Breast epithelium (tissue), 4 donors: ENCODE measurements at places on chromosomes 12 and 14.

GRCh38 chr14:101242442-101243385 is 318.6 kb upstream of the DIO3 start:
- no peaks in the 10 kb centered on the region for H3K4me1 ChIP-seq
- H3K27ac ChIP-seq: no peak overlapping the region
- no peak for DNase-seq
- H3K27me3 ChIP-seq: no peaks in the 10 kb centered on the region
- H3K36me3 ChIP-seq: no peaks in the 10 kb centered on the region

- DNase-seq: no peak
- no peaks in the 10 kb centered on the region for H3K36me3 ChIP-seq
- no peaks in the 10 kb centered on the region for H3K4me1 ChIP-seq
- peak overlapping the region; percentile 70 for H3K27ac ChIP-seq
- H3K4me3 ChIP-seq: no peak overlapping the region
Observed at GRCh38 chr14:99673305-99674063, 10.6 kb upstream of the CYP46A1 start.

GRCh38 chr14:29803045-29803444 is 124.6 kb downstream of the PRKD1 start:
- no peaks in the 10 kb centered on the region for H3K27me3 ChIP-seq
- no peaks in the 10 kb centered on the region for H3K36me3 ChIP-seq
- no peak overlapping the region for H3K27ac ChIP-seq
- no peaks in the 10 kb centered on the region for H3K4me1 ChIP-seq

GRCh38 chr14:32004300-32004699 is 72.8 kb upstream of the ARHGAP5 start:
- no peak overlapping the region for H3K4me3 ChIP-seq
- no peaks in the 10 kb centered on the region for H3K36me3 ChIP-seq
- no peaks in the 10 kb centered on the region for H3K4me1 ChIP-seq
- no peak overlapping the region for H3K27ac ChIP-seq
- no peak for DNase-seq
- H3K27me3 ChIP-seq: no peaks in the 10 kb centered on the region

- H3K4me1 ChIP-seq: no peaks in the 10 kb centered on the region
- peak overlapping the region; percentile 90 for H3K27ac ChIP-seq
- no peaks in the 10 kb centered on the region for H3K36me3 ChIP-seq
- DNase-seq: no peak
- peak overlapping the region; percentile 54 for H3K4me3 ChIP-seq
- H3K27me3 ChIP-seq: no peaks in the 10 kb centered on the region
Observed at GRCh38 chr12:75479963-75480461, 543 bp upstream of the GLIPR1 start.

GRCh38 chr12:67714648-67715047 is 66.1 kb downstream of the DYRK2 start:
- no peak for DNase-seq
- no peaks in the 10 kb centered on the region for H3K27me3 ChIP-seq
- no peak overlapping the region for H3K27ac ChIP-seq
- no peak overlapping the region for H3K4me3 ChIP-seq
- H3K4me1 ChIP-seq: no peaks in the 10 kb centered on the region

DNA sequence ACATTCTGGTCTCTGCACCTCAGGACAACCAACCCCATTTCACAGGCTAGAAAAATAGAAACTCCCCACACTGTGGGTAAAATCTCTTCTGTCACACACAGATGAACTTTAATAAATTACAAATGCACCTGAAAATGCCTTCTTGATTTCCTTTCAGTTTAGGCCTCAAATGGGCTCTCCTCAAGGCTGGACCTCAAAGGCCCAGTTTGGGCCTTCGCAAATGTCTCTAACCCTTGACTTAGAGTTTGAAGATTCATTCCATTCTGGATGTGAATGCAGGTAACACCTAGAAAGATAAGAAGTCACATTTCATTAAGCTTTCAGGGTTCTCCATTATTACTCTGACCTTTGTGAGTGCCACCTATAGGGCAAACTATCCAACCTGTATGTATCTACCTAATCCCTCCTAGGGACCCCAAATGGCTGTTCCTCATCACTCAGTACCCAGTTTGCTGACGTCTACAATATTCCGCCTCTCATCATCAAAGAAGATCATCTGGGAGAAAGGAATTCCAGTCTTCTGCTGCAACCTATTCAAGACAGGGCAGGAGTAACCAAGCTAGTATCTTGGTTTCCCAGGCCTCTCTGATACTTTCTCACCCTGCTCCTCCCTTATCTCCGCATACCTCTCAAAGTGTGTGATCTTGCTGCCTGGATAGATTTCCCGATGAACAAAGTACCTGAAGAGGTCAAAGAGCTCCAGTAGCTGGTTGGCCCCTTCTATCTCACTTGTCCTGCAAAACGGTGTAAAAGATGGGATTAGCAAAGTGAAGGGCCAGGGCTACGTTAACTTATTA is 776 bp upstream of the CHMP4A start:
- H3K4me3 ChIP-seq: peak overlapping the region; percentile 76
- no peak for DNase-seq
- H3K27ac ChIP-seq: peak overlapping the region; percentile 99
- H3K4me1 ChIP-seq: no peaks in the 10 kb centered on the region
- no peaks in the 10 kb centered on the region for H3K27me3 ChIP-seq

GRCh38 chr12:105445649-105446048 is 115.2 kb downstream of the C12orf75 start:
- no peaks in the 10 kb centered on the region for H3K36me3 ChIP-seq
- no peak for DNase-seq
- H3K27me3 ChIP-seq: no peaks in the 10 kb centered on the region

- no peaks in the 10 kb centered on the region for H3K27me3 ChIP-seq
- H3K4me1 ChIP-seq: no peaks in the 10 kb centered on the region
- DNase-seq: no peak
- H3K36me3 ChIP-seq: no peaks in the 10 kb centered on the region
Observed at GRCh38 chr14:77923131-77923936, 123.4 kb downstream of the ADCK1 start.

GRCh38 chr12:49415521-49415970 is 48.3 kb downstream of the SPATS2 start:
- no peak overlapping the region for H3K4me3 ChIP-seq
- H3K36me3 ChIP-seq: no peaks in the 10 kb centered on the region
- no peaks in the 10 kb centered on the region for H3K4me1 ChIP-seq
- no peak overlapping the region for H3K27ac ChIP-seq
- no peak for DNase-seq

DNA sequence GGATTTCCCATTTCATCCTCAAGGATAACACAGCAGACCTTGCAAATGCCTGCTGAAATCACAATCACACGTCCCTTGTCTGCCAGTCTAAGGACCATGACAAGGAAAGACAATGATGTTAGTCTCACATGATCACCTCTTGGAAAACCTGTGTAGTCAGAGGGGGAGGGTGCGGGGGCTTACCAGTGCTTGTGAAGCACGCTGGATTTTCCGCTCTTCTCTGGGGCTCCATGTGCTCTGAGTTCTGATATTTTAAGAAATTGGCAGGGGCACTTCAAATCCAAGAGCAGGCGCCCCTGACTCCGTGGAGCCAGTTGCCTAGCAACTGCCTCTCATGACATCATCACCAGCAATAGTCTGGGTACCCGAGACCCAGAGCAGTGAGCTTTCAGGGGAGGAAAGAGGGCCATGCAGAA is 200.9 kb upstream of the C14orf180 start:
- peaks cover 48% of the 10 kb centered on the region for H3K27me3 ChIP-seq
- no peak overlapping the region for H3K4me3 ChIP-seq
- DNase-seq: no peak
- no peaks in the 10 kb centered on the region for H3K36me3 ChIP-seq
- H3K4me1 ChIP-seq: no peaks in the 10 kb centered on the region

DNA sequence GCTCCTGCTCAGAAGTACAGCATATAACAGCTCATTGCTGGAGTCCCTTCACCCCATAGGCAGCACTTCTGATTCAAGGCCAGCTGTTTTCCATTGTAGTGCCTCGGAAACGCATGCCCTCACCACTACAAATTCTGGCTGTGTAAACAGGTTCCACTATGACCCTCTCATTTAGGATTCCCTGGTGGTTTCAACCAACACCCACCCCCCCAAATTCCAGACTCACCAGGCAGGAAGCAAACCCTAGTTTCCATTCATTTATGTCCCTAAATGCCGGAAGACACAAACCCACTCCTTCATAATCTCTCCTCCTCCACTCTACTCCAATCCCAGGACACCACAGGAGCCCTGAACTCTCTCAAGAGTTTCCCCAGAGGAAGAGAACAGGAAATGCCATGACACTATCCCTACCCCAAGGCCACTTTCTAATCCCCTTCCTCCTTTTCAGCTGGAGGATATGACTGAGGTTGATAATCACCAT is 75.9 kb upstream of the TMPO start:
- H3K4me1 ChIP-seq: no peaks in the 10 kb centered on the region
- no peaks in the 10 kb centered on the region for H3K36me3 ChIP-seq
- DNase-seq: no peak
- no peak overlapping the region for H3K27ac ChIP-seq
- no peaks in the 10 kb centered on the region for H3K27me3 ChIP-seq

DNA sequence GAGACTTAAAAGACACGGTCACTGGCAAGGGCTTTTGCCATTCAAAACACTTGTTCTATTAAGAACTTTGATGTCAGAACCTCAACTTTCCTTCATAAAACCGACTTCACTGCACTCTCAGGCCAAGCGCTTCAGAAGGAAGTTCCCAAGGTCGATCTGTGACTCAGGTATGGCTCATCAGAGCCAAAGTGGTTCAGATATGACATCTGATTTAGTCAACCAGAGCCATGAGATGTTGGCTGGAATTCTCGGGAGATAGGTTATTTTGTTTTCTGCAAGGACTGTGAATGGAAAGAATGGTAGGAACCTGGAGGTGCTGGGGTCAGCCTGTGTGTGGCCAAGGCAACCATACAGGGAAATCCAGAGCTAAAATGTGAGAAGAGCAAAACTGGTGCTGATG is 445.6 kb downstream of the GLT1D1 start:
- no peaks in the 10 kb centered on the region for H3K36me3 ChIP-seq
- H3K4me1 ChIP-seq: no peaks in the 10 kb centered on the region
- H3K27ac ChIP-seq: no peak overlapping the region
- H3K27me3 ChIP-seq: no peaks in the 10 kb centered on the region
- no peak for DNase-seq

DNA sequence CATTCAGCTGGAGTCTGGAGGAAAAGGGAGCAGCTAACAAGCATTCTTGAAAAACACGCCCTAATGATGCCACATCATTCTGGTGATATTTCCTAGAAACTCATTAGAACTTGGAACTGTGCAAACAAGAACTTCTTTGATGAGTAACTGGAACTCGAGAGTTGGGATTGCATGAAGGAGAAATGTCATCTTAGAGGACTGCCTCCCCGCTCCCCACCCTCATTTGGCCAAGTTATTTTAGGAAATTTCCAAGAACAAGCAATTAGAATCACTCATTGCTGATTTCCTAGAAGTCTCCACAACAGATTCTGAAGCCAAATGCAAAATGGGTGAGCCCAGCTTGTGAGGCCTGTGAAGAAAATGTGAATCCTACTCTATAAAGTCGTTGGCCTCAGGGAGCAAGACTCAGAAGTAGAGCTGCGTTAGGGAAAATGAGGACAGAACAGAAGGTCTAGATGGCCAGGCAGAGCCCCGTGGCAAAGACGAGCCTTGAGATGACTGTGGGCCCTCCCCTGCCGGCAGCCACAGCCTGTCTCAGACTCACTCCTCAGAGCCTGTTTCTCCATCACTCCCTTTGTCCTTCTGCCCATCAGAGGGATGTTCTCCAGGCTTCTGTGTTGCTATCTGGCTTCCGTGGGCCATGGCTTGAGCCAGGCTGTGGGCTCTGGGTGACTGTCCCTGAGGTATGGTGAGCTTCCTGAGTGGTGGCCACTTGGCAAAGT is 38.4 kb downstream of the RTL1 start:
- H3K27ac ChIP-seq: peak overlapping the region; percentile 32
- no peaks in the 10 kb centered on the region for H3K27me3 ChIP-seq
- peak; percentile 15 for DNase-seq
- no peaks in the 10 kb centered on the region for H3K36me3 ChIP-seq

- no peaks in the 10 kb centered on the region for H3K36me3 ChIP-seq
- peak; percentile 68 for DNase-seq
- H3K4me3 ChIP-seq: no peak overlapping the region
- no peaks in the 10 kb centered on the region for H3K27me3 ChIP-seq
- H3K27ac ChIP-seq: no peak overlapping the region
- peaks cover 39% of the 10 kb centered on the region for H3K4me1 ChIP-seq
Observed at GRCh38 chr12:2284857-2285256, 232.1 kb downstream of the CACNA1C start.

- peaks cover 12% of the 10 kb centered on the region for H3K27me3 ChIP-seq
- H3K36me3 ChIP-seq: no peaks in the 10 kb centered on the region
- H3K4me1 ChIP-seq: peaks cover 2% of the 10 kb centered on the region
- DNase-seq: no peak
- H3K27ac ChIP-seq: no peak overlapping the region
- H3K4me3 ChIP-seq: peak overlapping the region; percentile 57
Observed at GRCh38 chr14:32932914-32933628, 5.6 kb upstream of the NPAS3 start.

DNA sequence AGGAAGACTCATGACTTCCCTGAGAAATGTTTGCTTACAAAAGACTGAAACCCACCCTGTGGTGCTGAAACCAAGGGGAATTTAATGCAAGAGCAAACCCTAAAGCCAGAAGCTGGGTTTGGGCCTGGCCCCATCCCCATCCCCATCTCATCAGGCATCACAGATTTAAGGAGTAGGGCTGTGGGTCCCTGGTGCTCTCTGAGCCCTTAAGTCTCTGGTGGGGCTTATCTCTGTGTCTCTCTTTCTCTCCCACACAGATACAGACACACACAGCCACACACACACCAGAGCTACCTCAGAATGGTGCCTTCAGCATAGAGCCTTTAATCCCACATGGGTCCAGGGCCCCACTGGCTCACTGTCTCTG is 237.1 kb downstream of the SLC41A2 start:
- no peaks in the 10 kb centered on the region for H3K4me1 ChIP-seq
- H3K4me3 ChIP-seq: peak overlapping the region; percentile 26
- DNase-seq: no peak
- peak overlapping the region; percentile 48 for H3K27ac ChIP-seq
- no peaks in the 10 kb centered on the region for H3K27me3 ChIP-seq

- no peaks in the 10 kb centered on the region for H3K4me1 ChIP-seq
- no peak for DNase-seq
- no peak overlapping the region for H3K27ac ChIP-seq
- H3K4me3 ChIP-seq: no peak overlapping the region
- H3K27me3 ChIP-seq: no peaks in the 10 kb centered on the region
- no peaks in the 10 kb centered on the region for H3K36me3 ChIP-seq
Observed at GRCh38 chr12:1262011-1262410, 271.0 kb downstream of the ERC1 start.

GRCh38 chr14:53619691-53620231 is 336.9 kb downstream of the BMP4 start:
- no peak for DNase-seq
- no peaks in the 10 kb centered on the region for H3K36me3 ChIP-seq
- H3K4me3 ChIP-seq: no peak overlapping the region
- H3K27ac ChIP-seq: no peak overlapping the region

- no peak overlapping the region for H3K27ac ChIP-seq
- no peak overlapping the region for H3K4me3 ChIP-seq
- peaks cover 28% of the 10 kb centered on the region for H3K27me3 ChIP-seq
- no peak for DNase-seq
- no peaks in the 10 kb centered on the region for H3K36me3 ChIP-seq
Observed at GRCh38 chr14:97457575-97458085, 660.4 kb downstream of the VRK1 start.

- no peak overlapping the region for H3K27ac ChIP-seq
- no peak for DNase-seq
- H3K36me3 ChIP-seq: no peaks in the 10 kb centered on the region
- no peaks in the 10 kb centered on the region for H3K4me1 ChIP-seq
- H3K4me3 ChIP-seq: no peak overlapping the region
Observed at GRCh38 chr14:56422221-56422620, 157.4 kb upstream of the TMEM260 start.

- no peak overlapping the region for H3K4me3 ChIP-seq
- no peak for DNase-seq
- no peaks in the 10 kb centered on the region for H3K4me1 ChIP-seq
Observed at GRCh38 chr12:94875525-94875924, 128.0 kb downstream of the NDUFA12 start.
